ENCODE measurements at places on chromosomes 1 and 21.
A peak's percentile ranks its signal among the peaks of the same experiment; 100 is the strongest.

GRCh38 chr1:183262628-183263200, 76.7 kb downstream of the LAMC2 start:
- H3K36me3 ChIP-seq: no peaks in the 10 kb centered on the region
- H3K27ac ChIP-seq: no peak overlapping the region
- DNase-seq: no peak
- H3K27me3 ChIP-seq: no peaks in the 10 kb centered on the region

GRCh38 chr1:47449822-47450552, 12.1 kb downstream of the FOXD2 start:
- no peak overlapping the region for H3K27ac ChIP-seq
- peak; percentile 43 for DNase-seq
- H3K27me3 ChIP-seq: peaks cover 38% of the 10 kb centered on the region
- H3K4me3 ChIP-seq: no peak overlapping the region
- H3K36me3 ChIP-seq: no peaks in the 10 kb centered on the region

- no peaks in the 10 kb centered on the region for H3K27me3 ChIP-seq
- no peak for DNase-seq
- no peak overlapping the region for H3K27ac ChIP-seq
- H3K4me1 ChIP-seq: peaks cover 30% of the 10 kb centered on the region
- H3K4me3 ChIP-seq: no peak overlapping the region
- no peaks in the 10 kb centered on the region for H3K36me3 ChIP-seq
Observed at GRCh38 chr1:116106646-116107045, 4.6 kb upstream of the MAB21L3 start.

GRCh38 chr1:68307378-68307787, 75.1 kb upstream of the WLS start:
- no peak overlapping the region for H3K4me3 ChIP-seq
- H3K36me3 ChIP-seq: no peaks in the 10 kb centered on the region
- H3K27ac ChIP-seq: no peak overlapping the region
- DNase-seq: peak; percentile 54
- no peaks in the 10 kb centered on the region for H3K27me3 ChIP-seq
